IMR-90 (cell line): ENCODE measurements at places on chromosomes 2 and 18. TPM values are rescaled to one million over a fixed set of nuclear protein-coding genes. Genes with fewer than 3 reads are reported as not detected.

KCNS3 gene
- total RNA-seq = 4.3 and 5.3 TPM in 2 replicates

TUBA4B gene
- not detected in 2 replicates for total RNA-seq

SESTD1 gene
- 11.1 and 12.7 TPM in 2 replicates for total RNA-seq

CDK15 gene
- 28.9 and 33.0 TPM in 2 replicates for total RNA-seq

GLI2 gene
- total RNA-seq = 3.8 and 4.7 TPM in 2 replicates

LIMS4 gene
- 2.5 and 3.6 TPM in 2 replicates for total RNA-seq

ASNSD1 gene
- 35.7 and 67.5 TPM in 2 replicates for total RNA-seq

SERPINB4 gene
- not detected in 2 replicates for total RNA-seq

UGT1A3 gene
- not detected in 2 replicates for total RNA-seq

SOX11 gene
- 2.2 and 4.7 TPM in 2 replicates for total RNA-seq
